ENCODE measurements at places on chromosomes 4 and X.
A peak's percentile ranks its signal among the peaks of the same experiment; 100 is the strongest.

- no peak for DNase-seq
Observed at GRCh38 chrX:42109428-42109827, 186.1 kb upstream of the CASK start.

DNA sequence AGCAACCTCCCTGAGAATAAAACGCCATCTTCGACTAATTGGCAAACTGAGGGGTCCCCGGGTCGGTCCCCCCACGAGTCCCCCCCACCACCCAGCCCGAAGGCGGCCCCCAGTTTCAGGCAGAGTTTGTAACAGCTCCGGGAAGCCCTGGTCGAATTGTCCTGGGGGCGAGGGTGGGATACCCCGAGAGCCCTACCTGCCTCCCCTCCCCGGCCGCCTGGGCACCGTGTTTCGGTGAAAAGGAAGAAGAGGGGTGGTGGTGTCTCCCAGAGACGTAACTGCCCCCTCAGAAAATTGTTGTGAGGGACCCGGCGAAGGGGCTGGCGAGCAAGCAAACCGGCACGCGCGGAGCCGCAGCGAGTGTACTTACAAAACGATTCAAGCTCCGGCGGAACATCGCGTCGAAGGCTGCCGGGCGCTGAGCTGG lies 1.2 kb downstream of the ATP11C start:
- no peak for DNase-seq

DNA sequence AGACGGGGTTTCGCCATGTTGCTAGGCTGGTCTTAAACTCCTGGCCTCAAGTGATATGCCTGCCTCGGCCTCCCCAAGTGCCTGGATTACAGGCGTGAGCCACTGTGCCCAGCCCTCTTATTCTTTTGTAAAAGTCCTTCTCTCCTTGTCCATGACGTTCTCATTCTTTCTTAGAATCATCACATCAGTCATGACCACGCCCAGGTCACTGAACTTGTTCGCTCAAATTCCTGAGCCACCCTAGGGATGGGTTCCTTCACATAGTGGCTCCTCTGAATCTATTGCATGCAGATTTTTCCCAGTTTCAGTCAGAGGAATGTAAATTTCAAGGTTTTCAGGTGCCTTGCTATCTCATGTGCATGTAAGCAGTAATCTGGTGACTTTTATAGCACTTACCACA lies 15.7 kb downstream of the JADE1 start:
- DNase-seq, result peak; percentile 75

DNA sequence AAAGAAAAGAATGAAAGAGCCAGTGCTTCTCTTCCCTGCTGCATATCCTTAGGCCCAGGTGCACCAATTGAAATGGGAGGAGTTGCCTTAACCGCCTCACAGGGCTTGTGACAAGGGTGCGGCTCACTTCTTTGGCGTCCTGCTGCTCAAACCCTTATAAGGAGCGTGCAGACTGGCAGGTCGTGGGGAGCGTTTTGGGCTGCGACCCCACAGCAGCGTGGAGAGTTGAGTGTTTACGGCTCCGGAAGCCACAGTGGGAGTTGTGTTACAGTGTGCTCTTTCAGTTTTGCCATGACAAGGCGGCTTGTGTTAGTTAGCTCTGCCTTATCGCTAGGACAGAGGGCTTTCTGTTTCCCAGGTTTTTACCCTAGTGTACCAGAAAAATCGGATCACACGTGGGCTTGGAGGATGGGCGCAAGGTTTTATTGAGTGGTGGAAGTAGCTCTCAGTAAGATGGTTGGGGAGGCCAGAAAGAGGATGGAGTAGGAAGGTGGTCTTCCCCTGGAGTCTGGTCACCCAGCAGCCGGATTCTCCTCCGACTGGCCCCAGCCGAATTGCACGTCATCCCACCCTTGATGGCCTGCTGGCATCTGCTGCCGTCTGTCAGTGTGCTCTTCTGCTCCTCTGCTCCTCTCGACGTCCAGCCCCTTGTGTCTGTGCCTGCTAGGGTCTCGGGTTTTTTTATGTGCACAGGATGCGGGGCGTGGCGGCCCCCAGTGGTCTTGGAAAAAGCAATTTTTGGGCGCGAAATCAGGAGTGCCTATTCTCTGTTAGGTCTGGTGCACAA lies 718.9 kb downstream of the ARAP2 start:
- DNase-seq, result no peak
